Activated CD4-positive, alpha-beta T cell treated with anti-CD3 and anti-CD28 coated beads, Interleukin-10, Interleukin-2, amounts not matched to agents 100 ng/mL and 50 ng/mL, durations not matched to agents 16 hours and 8 hours (primary cell): ENCODE measurements at places on chromosomes 12 and 14.

DNA sequence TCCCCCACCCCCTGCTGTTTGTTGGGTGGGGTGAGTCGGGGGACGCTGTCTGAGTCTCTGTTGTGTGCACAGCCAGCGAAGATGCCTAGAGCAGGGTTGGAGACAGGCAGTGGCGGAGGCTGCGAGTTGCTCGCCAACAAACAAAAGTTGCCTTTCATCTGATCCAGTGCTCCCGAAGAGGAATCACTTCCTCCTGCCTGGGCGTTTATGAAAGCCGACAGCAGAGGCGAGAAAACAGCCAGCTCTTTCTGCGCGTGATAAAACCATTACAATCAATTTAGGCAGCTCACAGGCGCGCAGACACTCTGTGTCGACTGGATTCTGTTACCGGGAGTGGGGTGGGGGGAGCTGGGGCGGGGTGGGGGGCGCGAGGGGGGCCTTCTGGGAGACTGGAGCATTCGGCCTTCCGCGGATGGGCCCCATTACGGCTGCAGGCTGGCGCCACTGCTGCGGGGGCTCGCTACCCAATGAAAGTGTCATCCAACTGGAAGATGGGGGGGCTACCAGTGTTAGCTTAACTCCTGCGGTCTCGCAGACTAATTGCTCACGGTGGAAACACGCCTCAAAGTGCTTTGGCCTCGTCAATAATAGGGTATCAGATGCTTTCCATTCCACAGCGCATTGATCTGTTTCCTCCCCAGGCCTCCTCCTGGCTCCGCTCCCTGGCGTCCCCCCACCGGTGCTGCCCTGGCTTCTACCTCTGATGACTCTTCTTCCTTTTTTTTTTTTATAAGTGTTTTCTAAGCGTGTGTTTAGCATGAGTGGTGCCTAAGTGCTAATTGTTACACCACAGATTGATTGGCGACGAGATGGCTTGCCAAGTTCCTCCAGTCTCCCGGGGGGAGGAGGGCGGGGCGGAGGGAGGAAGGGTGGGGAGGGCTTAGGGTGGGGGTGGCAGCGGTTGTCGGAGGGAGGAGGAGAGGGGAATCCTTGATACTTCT is 678.4 kb downstream of the MED13L start:
- no peak for DNase-seq

DNA sequence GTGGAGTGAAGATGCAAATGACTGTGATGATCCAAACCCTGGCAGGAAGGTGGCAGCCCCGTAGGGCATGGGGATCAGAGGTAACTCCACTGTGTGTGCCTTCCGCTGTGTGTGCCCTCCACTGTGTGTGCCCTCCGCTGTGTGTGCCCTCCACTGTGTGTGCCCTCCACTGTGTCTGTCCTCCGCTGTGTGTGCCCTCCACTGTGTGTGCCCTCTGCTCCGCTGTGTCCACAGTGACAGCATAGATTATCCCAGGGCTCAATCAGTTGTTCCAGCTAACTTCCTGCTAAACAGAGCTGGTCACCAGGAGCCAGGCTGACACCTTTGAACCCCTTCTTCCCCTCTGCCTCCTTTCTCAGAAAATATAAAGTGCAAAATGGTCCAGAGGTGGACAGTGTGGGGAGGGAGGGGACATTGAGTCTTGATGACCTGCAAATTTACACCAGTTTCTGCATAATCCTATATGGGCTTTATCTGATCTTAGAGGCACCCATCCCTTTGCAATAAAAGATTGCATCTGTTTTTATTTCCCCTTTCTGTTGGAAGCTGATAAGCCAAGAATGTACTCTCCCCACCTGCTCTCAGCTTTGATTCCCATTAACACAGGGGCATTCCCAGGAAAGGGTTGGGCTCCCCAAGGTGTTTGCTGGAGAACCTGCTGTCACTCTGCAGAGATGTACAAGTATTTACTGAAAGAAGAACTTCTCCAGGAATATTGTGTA is 21.6 kb upstream of the HNF1A start:
- DNase-seq: no peak

DNA sequence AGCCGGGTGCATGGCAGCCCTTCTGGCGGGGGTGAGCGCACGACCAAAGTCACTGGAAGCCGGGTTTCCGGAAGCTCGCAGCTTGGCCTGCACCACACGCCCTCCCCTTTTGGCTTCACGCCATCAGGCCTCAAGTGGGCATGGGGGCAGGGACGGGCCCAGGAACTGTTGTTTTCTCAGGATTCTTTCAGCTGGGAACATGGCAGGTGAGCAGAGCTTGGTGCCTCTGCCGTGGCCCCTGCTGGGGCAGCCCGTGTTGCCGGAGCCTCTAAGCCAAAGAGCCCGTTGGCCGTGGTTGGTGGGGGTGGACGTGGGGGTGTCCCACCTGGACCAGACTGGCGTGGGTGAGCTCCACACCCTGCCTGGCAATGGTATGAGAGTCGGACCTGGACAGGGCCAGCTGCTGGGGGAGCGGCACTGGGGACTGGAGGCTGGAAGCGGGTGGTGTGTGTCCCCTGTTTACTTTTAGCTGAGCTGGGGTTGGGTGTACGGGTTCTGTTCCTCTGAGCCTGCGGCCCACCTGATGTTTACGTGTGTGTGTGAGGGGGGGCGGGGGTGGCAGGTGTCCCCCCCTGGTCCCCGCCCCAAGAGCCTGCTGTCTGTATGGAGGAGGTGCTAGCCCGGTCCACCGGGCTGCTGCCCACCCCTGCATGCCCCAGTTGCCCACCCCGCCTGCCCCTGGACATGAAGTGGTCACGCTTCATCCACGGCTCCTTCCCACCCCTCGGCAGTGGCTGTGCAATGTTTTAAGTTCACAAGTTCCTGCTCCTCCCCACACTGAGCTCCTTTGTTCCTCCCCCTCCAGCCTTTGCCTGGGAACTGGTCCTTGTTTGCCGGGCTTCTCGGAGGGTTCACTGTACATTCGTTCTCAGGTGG is 28.7 kb upstream of the PLD4 start:
- no peak for DNase-seq

GRCh38 chr12:33654313-33654712 is 214.7 kb upstream of the SYT10 start:
- DNase-seq: no peak

DNA sequence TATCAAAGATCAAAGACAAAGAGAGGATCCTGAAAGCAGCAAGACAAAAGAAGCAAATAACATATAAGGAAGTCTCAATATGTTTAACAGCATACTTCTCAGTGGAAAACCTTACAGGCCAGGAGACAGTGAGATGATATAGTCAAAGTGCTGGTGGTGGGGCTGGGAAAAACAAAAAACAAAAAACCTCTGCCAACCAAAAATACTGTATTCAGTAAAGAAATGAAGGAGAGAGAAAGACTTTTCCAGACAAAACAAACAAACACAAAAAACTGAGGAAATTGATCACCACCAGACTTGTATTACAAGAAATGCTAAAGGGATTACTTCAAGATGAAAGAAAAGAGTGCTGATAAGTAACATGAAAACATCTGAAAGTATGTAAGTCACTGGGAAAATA is 221.2 kb downstream of the ADGRD1 start:
- no peak for DNase-seq
